ENCODE measurements at places on chromosomes 2 and 18.

- DNase-seq, result no peak
Measured at GRCh38 chr18:58091099-58091611, 47.1 kb downstream of the NEDD4L start.

- peak; percentile 39 for DNase-seq
Measured at GRCh38 chr18:21703241-21703820, 1.2 kb downstream of the ABHD3 start.

DNA sequence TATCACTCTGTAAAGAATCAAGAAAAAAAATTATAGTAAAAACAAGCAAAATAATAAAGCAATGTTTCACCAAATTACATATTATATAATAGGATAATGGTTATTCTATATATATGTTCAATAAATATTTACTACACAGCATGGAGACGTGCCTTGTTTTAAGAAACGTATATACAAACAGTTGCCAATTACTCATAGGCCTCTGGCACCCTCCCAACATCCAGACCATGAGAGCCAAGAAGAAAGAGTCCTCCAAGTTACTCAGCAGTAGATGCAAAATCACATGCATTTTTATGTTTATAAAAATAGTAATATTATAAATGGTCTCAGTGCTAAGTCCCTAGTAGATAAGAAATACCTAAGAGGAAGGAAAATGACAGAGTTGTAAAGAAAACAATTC lies 64.8 kb downstream of the REV1 start:
- no peak for DNase-seq

DNA sequence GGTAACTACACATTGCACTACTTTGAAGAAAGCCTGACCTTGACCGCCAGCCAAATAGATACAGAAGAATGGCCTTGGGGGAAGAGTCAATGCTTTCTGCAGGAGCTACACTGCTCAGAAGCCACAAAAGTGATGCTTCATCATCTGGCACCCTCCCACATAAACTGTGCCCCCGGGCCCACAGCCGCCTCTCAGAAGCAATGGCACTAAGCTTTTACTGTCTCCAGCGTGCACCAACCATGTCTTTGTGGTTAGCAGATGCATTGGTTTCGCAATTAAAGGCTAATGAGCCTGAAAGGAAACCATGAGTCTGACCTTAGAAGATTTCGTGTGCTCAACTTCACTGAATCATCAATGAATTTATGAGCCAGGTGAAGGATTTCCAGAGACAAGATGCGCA lies 209.4 kb upstream of the TRIB2 start:
- DNase-seq, result peak; percentile 60

- DNase-seq, result no peak
Measured at GRCh38 chr2:70498528-70498927, 55.1 kb downstream of the TGFA start.

GRCh38 chr2:26164231-26164630 lies 8.7 kb upstream of the GAREM2 start:
- no peak for DNase-seq

- DNase-seq, result no peak
Measured at GRCh38 chr2:202944408-202944807, 32.3 kb downstream of the CARF start.

DNA sequence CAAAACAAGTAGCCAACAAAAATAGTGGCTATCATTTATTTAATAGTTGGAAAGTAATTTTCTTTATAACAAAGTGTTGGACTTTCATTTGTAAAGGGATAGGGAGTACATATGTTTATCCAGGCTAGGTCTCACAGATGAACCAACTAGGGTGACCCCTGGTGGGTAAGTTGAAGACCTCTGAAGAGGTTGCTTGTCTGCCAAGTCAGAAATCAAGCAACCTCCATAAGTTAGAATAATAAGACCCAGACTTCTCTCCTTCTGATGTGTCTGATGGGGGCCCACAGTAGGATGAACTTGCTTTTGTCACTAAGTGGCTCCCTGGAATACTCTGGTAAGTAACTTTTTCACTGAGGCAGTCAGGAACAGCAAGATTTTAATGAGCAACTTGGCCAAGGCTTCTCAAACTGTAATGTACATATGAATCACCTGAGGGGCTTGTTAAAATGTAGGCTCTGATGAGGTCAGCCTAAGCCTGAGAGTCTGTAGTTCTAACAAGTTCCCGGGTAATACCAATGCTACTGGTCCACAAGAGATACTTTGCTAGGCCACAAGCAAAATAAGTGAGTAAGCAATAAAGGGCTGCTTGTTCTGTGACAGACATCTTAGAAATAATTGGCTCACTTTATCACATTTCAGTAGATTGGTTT lies 319.6 kb downstream of the PIK3C3 start:
- DNase-seq, result no peak

DNA sequence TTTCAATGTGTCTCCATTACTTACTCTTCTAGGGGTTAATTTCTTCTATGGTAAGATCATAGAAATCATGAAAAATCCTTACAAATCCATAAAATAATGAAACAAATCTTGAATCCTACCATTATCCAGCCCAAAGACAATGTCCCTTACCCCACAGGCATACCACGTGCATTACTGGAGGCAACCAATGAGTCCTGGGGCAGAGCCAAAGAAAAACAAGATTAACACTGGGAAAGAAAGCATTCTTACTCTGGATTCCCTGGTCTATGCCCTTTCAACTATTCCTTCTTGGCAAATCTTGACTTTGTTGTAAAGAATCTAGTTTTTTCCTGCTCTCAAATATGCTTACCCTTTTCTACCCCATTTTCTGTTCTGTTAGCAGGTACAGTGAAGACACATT lies 3.1 kb upstream of the GALNT1 start:
- no peak for DNase-seq

DNA sequence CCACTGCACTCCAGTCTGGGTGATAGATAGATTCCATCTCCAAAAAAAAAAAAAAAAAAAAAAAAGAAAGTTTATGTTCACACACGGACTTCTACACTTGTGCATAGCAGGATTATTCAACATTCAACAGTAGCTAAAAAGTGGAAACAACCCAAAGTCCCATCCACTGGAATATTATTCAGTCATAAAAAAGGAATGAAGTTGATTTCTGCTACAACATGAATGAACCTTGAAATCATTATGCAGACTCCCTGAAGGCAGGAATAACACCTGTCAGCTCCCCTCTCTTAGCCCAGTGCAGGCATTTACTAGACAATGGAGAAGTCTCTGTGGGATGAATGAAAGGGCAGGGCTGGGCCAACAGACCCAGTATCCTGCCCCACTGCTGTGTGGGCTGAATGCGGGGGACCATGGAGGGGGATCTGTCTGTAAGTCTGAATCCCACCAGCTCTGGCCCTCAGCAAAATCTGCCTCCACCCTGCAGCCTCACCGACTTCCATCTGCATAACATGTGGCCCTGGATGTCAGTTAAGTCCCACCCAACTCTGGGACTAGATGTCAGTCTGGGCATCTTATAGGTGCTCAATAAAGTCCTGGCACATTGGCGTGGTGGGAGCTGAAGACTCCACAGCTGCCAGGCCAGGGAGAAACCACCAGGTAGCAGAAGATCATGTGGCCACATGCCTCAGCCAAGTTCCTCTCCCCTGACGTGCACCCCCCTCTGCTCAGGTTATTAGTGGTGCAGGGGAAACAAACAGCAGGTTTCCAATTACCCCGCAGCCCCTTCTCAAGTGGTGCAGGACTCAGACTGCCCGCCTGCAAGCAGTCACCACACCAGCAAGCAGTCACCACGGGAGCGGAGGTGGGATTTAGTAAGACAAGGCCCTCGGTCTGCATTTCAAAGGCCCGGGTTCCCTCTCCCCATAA lies 8.9 kb downstream of the ZFP36L2 start:
- no peak for DNase-seq

- DNase-seq, result no peak
Measured at GRCh38 chr18:53503914-53504441, 720.5 kb downstream of the MBD2 start.

DNA sequence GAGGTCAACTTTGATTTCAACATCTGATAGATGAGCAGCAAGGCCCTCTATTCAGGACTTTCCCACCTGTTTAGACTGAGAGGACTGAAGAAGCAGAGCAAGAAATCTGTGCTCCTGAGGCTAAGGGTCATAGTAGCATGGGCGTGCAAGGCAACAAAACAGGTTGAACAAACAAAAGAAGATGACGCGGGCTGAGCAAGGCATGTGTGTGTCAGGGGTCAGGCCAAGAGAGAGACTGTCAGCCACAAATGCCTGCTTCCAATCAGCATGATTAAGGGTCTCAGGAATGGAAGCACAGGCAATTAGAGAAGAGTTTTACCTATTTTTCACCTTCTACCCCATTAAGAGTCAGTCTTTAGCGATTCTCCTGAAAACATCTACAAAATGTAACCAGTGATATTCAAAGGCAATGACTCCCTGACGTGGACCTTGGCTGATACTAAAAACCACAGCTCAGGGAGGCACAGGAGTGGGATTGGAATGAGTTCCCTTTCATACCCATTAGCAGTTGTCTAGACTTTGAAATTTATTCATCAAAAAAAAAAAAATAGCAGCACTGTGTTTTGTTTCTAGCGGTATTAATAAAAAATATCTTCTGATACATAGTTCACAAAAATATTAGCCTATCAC lies 81.9 kb downstream of the DYNAP start:
- no peak for DNase-seq

DNA sequence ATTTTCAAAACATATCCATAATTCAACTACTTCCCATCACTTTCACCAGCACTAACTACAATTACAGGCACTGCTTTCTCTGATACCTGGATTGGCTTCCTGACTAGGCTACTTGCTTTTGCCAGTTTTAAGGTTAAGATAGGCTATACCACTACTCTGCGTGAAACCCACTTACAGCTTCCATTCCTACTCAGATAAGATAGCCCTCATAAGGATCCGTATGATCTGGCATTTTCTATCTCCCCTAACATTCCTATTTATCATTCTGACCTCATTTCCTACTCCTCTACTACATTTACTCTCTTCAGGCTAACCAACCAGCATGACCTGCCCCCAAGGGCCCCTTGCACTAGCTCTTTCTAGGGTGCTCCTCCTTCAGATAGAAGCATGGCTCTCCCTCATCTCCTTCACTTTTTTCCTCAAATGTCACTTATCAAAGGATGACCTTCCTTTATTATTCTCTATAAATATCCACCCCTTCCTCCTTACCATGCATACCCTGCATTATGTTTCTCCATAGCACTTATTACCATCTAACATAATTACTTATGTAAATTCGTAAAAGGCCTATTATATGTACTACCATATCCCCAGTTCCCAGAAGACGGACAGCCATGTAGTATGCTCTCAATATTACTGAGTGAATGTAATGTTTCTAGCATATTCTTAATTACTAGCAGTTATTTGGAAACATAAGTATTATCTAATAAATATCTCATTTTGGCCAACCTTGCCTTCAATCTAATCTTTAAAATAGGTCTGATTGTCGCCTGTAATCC lies 4.4 kb downstream of the TIA1 start:
- no peak for DNase-seq

DNA sequence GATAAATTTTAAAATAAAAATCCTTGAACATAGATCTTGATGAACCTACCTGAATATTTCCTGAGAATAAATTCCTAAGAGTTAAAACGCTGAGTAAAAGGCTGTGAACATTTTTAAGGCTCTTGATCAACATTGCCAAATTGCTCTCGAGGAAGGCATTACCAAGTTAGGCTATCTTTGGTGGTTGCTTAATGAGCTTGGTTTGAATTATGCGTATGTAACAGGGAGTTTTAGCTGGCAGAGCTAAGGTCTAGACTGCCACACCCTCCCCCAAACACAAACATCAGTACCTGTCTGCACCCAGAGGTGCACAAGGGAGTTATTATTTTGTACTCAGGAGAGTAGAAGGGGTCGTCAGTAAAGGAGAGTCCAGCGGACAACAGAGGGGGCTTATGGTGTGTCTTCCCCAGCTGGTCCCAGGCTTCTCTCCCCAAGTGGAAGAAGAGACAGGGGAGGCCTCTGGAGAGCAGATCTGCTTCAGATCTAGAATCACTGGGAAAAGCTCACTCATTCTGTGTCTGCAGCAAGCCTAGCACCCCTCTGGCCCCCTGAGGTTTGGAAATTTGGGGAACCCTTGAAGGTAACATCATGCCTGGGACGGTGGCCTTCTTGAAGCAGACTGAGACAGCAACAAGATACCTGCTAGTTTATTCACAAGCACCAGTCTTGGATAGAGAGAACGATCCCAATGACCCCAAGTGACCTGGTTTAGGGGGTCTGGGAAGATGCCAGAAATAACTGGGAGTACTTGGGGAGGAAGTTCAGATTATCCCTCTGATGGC lies 197.2 kb upstream of the ID2 start:
- no peak for DNase-seq

- DNase-seq, result no peak
Measured at GRCh38 chr2:5515693-5516092, 176.5 kb upstream of the SOX11 start.

DNA sequence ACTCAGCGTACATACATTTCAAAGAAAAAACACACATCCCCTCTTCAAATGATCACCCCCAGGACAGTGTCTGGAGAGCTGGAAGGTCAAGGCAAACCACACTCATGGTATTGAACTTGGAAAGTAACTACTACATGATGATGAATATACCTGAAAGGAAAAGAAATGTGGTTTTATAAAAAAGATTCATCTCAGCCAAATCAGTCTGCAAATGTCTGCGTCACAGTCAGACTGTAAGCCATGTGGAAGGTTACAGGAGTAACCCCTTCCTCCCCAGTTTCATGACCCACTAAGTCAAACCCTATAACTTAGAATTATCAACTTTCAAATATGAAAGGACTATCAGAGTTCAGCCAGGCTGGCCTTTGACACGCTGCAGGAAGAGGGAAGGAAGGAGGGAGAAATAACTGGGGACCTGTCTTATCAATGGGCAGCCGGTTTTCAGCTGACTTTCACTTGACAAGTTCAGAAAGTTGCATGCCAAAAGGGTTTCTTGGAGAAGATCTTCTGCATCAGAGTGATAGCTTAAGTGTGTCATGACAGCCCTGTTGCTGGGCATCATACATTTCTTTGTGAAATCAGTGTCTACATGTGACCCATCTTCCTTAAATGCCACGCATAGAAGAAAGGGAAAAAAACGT lies 7.0 kb upstream of the BMP10 start:
- no peak for DNase-seq

- DNase-seq, result no peak
Measured at GRCh38 chr18:25244170-25244569, 107.8 kb downstream of the ZNF521 start.

DNA sequence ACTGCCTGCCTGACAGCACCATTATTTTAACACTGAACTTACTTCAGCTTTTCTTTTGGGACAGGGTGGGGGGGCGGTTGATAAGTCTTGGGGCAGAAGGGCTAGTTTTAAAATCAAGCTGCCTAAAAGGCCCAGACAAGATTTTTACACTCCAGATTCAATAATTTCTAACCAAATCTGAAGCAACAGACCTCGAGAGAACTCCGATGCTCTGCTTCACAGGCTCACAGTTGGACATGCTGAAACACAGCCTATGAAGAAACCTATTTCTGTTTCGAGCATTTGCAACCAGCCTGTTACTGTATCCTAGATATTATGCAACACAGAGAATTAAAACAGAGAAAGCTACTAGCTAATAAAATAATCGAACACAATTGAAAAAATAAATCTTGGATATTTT lies 1.3 kb upstream of the MYT1L start:
- no peak for DNase-seq

DNA sequence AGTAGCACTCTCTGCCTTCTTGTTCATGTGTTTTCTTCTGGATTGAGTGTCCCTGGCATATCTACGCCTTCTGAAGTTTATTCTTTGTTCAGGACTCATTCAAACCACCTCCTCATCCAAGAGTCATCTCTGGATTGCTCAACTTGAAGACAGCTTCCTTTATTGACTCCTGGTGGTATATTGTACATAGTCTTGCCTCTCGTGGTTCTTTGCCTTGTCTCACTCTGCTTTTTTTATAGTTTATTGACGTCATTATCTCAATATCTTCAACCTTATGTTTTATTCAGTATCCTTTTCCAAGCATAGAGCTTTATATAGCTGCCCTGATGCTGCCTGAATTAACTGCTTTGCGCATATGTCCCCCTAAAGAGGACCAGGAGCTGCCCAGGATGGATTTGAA lies 161.7 kb downstream of the INSIG2 start:
- no peak for DNase-seq

All from activated CD4-positive, CD25-positive, alpha-beta regulatory T cell treated with anti-CD3 and anti-CD28 coated beads, Interleukin-2, amount 50 U/mL, for 72 hours (primary cell).